Neural crest cell (in vitro differentiated cells): ENCODE measurements at places on chromosomes 5 and 9.

GRCh38 chr5:58666141-58666540 lies 83.3 kb downstream of the RAB3C start:
- no peak for DNase-seq

GRCh38 chr5:115471345-115472063 lies 73.1 kb downstream of the FEM1C start:
- DNase-seq: no peak

DNA sequence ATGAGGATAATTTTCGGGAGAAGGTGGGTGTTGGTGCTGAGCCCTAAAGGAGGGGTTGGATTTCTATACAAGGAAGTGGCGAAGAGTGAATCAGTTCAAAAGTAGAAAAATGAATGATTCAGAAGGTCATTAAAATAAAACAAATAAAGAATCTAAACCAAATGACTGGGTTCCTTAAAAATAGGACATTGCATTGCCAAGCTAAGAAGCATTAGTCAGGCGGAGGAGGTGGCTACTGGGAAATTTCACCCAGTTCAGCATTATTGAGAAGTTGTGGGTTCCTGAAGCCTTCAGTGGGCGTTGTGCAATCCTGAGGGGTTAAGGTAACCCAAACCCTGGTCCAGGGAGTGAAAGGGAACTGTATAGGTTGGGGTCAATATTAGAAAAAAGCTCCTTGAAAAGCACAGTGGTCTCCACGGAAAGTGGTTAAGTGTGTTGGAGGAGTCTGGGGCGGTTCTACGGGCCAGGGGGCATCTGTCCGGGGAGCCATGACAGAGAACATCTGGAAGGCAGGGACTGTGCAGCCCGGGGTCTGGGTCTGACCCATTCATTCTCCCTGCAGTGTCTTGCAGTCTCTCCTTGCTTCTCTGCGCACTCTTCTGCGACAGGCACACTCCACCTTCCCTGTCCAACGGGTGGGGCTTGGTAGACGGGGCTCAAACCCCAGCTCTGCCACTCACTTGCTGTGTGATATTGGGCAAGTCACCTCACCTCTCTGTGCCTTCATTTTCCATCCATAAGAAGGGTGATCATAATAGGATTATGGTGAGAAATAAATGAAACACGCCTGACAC lies 27.6 kb upstream of the DUSP1 start:
- DNase-seq: no peak

DNA sequence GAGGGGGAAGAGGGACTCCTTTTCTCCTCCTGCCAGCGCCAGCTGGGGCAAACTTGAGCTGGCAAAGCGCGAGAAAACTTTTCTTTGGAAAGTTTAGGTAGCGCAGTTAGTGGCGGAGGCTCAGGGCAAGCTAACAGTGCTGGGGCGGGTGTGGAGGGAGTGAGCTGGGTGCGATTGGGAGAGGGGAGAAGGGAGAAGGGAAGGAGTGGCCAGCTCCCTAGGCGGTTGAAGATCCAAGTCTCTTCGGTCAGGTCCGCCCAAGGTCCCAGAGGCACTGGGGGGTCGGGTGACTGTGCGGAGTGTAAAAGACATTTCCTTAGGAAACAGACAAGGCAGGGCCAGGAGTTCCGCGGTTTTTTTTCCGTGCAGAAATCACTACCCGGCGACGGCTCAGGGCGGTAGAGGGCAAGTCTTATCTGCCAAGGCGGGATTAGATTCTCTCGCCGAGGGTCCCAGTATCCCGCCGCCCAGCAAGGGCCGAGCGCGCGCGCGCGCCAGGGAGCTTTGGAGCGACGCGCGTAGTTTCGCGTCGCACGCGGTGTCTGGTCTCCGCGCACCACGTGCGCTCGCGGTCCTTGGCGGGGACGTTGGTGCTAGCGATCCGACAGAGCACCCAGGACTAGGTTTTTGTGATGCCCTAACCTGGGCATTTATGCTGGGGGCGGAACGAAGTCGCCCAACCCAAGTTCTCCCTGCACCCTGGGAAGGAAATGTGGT lies 33.6 kb upstream of the NFIB start:
- DNase-seq: no peak

- no peak for DNase-seq
Measured at GRCh38 chr9:93886911-93887310, 68.2 kb downstream of the BARX1 start.

DNA sequence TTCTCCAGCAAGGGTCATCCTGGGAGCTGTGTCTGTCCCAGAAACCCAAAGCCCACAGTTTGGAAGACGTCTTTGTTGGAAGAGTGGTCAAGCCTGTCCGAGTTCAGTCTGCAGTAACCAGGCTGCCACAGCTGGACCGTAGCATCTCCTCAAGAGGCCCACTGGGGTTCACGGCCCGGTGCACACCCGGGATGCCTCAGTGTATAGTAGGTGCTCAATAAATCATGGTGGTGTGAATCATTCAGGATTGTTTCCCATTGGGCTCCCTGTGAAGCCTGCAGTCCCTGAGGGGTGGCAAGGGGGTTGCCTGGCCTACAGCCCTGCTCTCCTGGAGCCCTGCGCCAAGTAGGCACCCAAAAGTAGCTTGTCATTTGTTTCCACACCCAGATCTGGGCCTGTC lies 10.3 kb upstream of the PRRX2 start:
- no peak for DNase-seq

DNA sequence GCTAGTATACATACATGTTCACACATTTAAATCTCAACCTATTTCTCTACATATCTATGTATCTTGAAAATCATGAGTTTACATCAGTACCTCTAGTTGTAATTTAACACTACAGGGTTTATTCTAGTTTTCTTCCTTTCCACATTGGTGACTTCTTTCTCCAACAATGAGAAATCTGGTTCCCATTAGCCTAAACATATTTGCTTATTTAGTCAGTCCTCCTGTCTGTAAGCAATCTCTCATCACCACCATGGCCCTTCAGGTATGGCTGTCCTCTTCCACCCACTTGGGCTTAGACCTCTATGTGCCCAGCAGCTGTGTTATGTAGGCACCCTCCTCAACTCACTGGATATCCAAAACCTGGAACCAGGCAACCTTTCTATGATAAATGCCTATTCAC lies 8.0 kb upstream of the SPATA31D1 start:
- no peak for DNase-seq

DNA sequence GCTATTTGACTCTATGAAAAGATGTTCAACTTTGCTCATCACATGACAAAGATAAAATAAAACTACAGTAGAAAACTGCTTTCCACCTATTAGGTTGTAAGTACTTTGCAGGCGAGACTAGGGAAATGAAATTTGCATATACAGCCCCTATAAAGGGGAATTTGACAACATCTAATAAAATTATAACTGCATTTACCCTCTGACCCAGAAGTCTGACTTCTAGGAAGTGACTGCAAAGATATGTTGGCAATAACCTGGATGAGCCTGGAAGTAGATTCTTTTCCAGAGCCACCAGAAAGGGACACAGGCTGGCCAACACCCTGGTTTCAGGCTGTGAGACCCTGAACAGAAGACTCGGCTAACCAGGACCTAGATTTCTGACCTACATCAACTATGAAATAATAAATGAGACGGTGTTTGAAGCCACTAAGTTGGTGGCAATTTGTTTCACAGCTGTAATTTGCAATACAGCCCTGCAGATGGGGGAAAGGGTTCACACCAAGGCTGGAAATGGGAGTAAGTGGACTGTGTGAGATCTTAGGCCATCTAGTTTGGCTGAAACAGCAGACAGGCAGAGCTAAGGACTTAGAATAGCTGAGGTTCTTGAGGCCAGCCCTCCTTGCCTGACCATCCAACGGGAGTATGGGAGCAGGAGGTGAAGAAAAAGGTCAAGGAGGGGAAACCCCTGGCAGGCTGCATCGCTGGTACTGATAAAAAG lies 106.6 kb downstream of the SIL1 start:
- no peak for DNase-seq

- no peak for DNase-seq
Measured at GRCh38 chr9:130500340-130501180, 55.8 kb downstream of the ASS1 start.

GRCh38 chr9:129327552-129328328 lies 149.7 kb upstream of the IER5L start:
- DNase-seq: no peak

DNA sequence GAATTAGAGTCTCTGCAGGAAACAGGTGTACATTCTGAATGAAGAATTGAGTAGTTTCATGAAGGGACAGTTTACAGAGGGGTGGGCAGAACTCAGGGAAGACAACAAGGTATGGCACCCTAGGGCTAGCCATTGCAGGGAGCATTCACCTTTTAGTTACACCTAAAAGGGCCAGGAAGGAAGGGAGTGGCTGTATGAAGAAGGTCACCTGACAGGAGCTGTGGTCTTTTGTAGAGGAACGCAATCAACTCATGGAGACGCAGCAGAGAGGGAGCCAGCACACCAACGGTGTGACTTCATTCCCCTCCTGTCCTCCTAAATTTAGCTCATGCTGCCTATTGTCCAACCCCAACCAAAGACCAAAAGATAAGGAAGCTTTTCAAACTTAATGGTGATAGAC lies 12.7 kb upstream of the ZCCHC7 start:
- DNase-seq: no peak

GRCh38 chr9:129027224-129027684 lies 877 bp downstream of the SH3GLB2 start:
- no peak for DNase-seq

GRCh38 chr5:11854936-11855335 lies 49.3 kb downstream of the CTNND2 start:
- DNase-seq: no peak

DNA sequence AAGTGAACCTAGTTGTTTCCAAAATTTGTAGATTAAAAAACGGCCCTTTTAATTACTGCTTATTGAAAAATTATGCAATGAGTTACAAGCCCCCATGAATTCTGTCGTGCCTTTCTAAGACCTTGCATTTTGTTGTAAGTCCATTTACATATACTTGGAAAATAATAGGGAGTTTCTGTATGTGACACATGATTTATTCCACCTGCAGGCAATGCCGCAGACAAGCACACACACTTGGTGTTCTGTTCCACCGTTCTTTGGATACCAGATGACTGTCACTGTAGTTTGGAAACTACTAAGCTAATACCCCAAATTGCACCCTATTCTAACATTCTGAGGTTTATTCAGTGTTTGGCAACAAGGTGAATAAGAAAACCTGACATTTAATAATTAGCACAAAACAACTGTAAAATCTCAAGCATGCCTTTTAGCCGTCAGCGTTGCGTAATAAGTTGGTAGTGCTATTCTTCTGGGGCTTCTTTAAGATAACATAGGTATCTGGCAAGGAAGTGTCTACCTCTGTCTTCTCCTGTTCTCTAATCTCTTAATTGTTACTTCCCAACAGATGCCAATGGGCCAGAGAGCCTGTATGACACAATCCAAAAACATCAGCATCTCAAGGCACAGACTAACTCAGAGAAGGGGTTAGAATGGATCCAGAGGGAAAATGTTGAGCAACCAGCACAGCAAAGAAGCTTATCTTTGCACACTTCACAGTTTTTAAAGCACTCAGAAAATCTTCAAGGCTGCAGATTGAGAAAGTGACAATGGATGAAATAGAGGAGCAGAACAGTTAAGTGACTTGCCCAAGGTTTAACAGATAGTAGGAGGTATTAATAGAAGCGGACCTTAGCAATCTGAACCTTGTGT lies 48.2 kb upstream of the DPYSL3 start:
- DNase-seq: no peak

DNA sequence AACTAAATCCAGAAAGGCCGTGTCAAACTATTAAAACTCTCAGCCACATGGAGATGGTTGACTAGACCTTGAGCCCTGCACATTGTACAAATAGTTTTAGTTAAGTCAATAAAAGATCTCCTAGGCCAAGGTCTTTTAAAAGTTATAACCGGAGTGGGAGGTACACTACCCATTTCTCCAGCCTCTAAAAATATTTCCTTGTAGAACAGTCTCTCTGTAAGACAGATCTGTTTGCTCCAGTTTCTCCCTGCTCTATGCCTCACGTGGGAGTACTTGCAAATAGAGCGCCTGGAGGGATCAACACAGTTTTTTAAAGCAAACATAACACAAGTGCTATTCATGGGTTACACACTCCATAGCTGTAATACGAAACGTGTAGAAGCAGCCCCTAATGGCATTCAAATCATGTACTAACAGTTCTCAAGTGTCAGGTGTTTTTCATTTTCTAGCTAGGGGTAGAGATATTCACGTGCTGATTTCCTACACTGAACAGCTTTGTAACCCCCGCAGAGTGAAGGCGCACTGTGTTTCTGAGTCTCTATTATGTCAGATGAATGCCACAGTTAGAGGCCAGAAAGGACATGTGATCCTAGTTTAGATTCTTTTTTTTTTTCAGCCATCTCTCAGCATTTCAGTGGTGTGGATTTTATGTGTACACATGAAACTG lies 703.4 kb upstream of the GRAMD2B start:
- peak; percentile 37 for DNase-seq

- DNase-seq: no peak
Measured at GRCh38 chr5:132101385-132101880, 27.8 kb downstream of the CSF2 start.

DNA sequence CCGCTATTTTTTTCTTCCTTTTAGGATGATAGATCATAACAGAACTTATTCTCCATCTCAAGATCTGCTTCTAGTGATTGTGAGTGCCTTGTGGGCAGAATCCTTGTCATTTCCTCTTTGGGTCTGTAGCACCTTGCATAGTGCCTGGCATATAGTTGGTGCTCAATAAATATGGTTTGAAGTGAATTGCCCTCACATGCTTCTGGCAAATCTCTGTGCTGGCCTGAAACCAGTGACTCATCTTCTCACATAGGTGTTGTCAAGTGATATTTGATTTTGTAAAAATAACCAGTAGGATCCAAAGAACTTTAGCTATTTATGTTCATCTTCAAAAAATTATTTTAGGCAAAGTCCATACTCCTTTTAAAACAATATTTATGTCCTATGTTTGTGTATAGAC lies 86.7 kb downstream of the GABRG2 start:
- no peak for DNase-seq

- no peak for DNase-seq
Measured at GRCh38 chr9:107868186-107868585, 378.6 kb upstream of the KLF4 start.
